ENCODE measurements at places on chromosomes 16 and 17.

GRCh38 chr16:49661465-49662187, 194.3 kb downstream of the ZNF423 start:
- DNase-seq, result no peak

GRCh38 chr17:36148559-36149295, 27.7 kb downstream of the TBC1D3B start:
- DNase-seq, result peak; percentile 47

GRCh38 chr17:76063875-76064546, 8.3 kb downstream of the SRP68 start:
- DNase-seq, result peak; percentile 54

GRCh38 chr16:85681255-85681654, 7.5 kb downstream of the GINS2 start:
- no peak for DNase-seq

Measured in central memory CD4-positive, alpha-beta T cell (primary cell).